Dermis microvascular lymphatic vessel endothelial cell (primary cell): ENCODE measurements at places on chromosomes 7 and 10. TPM values are rescaled to one million over a fixed set of nuclear protein-coding genes. Genes with fewer than 3 reads are reported as not detected.

OGA gene
- total RNA-seq = 47.8 and 49.9 TPM in 2 replicates

TWIST1 gene
- not detected in 2 replicates for total RNA-seq

UFSP1 gene
- 1.3 and 2.0 TPM in 2 replicates for total RNA-seq

PUS7 gene
- 17.2 and 19.7 TPM in 2 replicates for total RNA-seq

HYAL4 gene
- total RNA-seq = 0.39 and 1.0 TPM in 2 replicates

TMEM139 gene
- total RNA-seq = not detected in 2 replicates

GRM3 gene
- total RNA-seq = not detected in 2 replicates

INA gene
- 0.13 TPM in 2 replicates for total RNA-seq

- no peak for DNase-seq
These were observed 535 bp downstream of the BTRC start for GRCh38 chr10:101354328-101355071.

GRCh38 chr10:77673101-77673500, 35.5 kb upstream of the KCNMA1 start:
- no peak for DNase-seq

- DNase-seq = no peak
These were observed 10.8 kb upstream of the POLM start for GRCh38 chr7:44093102-44093641.

GRCh38 chr7:137329411-137329810, 14.1 kb downstream of the PTN start:
- no peak for DNase-seq

GRCh38 chr10:80465839-80466590, 11.9 kb downstream of the TSPAN14 start:
- no peak for DNase-seq

DNA sequence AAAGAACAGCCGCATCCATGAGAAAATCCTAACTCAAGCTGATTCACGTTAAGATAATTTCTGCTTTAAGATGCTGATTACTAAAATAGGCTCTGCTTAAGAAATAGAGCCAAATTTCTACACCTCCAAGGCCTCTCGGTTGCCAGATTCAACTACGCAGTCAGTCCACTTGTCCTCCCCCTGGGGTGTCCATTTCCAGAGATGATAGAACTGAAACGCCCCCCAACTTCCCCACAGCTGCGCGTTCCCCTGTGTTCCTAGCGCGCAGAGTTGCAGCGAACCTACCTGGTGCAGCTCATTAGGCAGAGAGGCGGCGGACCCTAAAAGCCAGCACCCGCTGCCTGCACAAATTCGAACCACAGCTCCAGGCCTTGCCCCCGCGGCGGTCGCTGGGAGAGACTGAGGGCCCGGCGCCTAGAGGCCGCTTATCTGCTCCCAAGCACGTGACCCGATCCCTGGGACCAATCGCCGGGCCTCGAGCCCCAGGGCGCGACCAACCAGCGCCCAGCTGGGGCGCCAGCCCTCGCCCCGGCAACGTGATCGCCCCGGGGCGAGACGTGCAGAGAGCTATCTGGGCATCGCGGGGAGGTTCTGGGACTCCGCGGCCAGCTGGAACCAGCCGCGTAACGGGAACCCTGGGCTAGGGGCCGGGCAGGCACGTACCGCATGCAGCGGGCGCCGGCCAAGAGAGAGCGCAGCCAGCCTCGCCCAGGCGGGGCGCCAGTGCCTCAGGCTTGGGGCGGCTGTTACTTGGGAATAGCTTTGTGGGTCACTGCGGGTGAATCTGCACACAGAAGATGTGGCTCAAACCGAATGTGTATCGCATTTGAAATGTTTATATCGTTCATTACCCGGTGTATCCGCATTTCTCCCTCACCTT, at the start of gene PPP1R3C:
PPP1R3C (minus strand) TSS at position 401 of the 880 bp plus-strand sequence; CDS start at position 299, 102 bp downstream.
- no peak for DNase-seq

GRCh38 chr10:64191286-64191685, 670.1 kb downstream of the REEP3 start:
- DNase-seq = no peak

GRCh38 chr7:26441002-26441521, 149.4 kb downstream of the SNX10 start:
- DNase-seq = no peak

- DNase-seq = no peak
These were observed 103.7 kb upstream of the ANKRD1 start for GRCh38 chr10:91024541-91024940.

DNA sequence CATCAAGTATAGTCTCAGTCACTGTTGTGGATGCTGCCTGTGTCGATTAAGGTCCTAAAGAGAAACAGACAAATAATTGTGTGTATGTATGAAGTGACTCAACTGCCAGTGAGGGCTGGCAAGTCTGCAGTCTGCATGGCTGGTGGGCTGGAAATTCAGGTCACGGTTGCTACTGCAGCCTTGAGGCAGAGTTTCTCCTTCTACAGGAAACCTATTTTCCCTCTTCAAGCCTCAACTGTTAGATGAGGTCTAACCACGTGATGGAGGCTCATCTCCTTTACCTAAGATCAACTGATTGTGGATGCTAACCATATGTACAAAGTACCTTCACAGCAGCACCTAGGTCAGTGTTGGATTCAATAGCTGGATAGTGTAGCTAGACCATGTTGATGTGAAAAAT, 29.9 kb downstream of the MBL2 start:
- no peak for DNase-seq

GRCh38 chr7:22572292-22572691, 72.3 kb upstream of the STEAP1B start:
- no peak for DNase-seq

- no peak for DNase-seq
These were observed 1.1 kb downstream of the EGFR start for GRCh38 chr7:55019691-55020465.

- peak; percentile 11 for DNase-seq
These were observed 277.6 kb downstream of the GATA3 start for GRCh38 chr10:8331896-8332729.

- DNase-seq = peak; percentile 40
These were observed 299.9 kb upstream of the PITRM1 start for GRCh38 chr10:3472287-3473051.
